ENCODE measurements at places on chromosomes 11 and 22. TPM values are rescaled to one million over a fixed set of nuclear protein-coding genes. Genes with fewer than 3 reads are reported as not detected.

The ADM gene
- total RNA-seq = not detected

The ADAMTS15 gene
- not detected for total RNA-seq

The LINC01488 gene
- not detected for total RNA-seq

The CHADL gene
- 0.90 TPM for total RNA-seq

The ATP5MG gene
- total RNA-seq = 80.7 TPM

The ACRV1 gene
- not detected for total RNA-seq

The MISFA gene
- not detected for total RNA-seq

The SLC37A2 gene
- 0.41 TPM for total RNA-seq

The GLB1L2 gene
- total RNA-seq = not detected

The LYVE1 gene
- total RNA-seq = not detected

The CCDC15 gene
- 2.3 TPM for total RNA-seq

The ADAMTS8 gene
- total RNA-seq = not detected

The B3GAT3 gene
- total RNA-seq = 43.5 TPM

The PLAAT4 gene
- not detected for total RNA-seq

The SCUBE2 gene
- 6.8 TPM for total RNA-seq

The SHANK3 gene
- total RNA-seq = 0.04 TPM

The MEN1 gene
- total RNA-seq = 28.3 TPM

The SNX32 gene
- not detected for total RNA-seq

The BEST1 gene
- total RNA-seq = 1.9 TPM

The CCDC188 gene
- total RNA-seq = not detected

The CTSF gene
- total RNA-seq = not detected

The LRRC75B gene
- total RNA-seq = 6.9 TPM

The ISX gene
- total RNA-seq = not detected

The TMEM191C gene
- 1.2 TPM for total RNA-seq

The LDLRAD3 gene
- total RNA-seq = 0.79 TPM

The ANO9 gene
- total RNA-seq = 1.4 TPM

The TTC36 gene
- total RNA-seq = not detected

The KCNJ5 gene
- not detected for total RNA-seq

The GPR83 gene
- total RNA-seq = 0.11 TPM

The SCGB1D2 gene
- total RNA-seq = not detected

The OR4D5 gene
- total RNA-seq = not detected

The PHLDA2 gene
- total RNA-seq = not detected

The DEPDC7 gene
- total RNA-seq = not detected
